NCI-H187 treated with DMSO at 0.1 percent for 48 hours (cell line): ENCODE measurements at places on chromosomes 2 and 18.

- DNase-seq: no peak
Measured at GRCh38 chr2:123438251-123438650, 586.8 kb upstream of the CNTNAP5 start.

- no peak for DNase-seq
Measured at GRCh38 chr2:10305254-10305635, 2.5 kb downstream of the HPCAL1 start.

DNA sequence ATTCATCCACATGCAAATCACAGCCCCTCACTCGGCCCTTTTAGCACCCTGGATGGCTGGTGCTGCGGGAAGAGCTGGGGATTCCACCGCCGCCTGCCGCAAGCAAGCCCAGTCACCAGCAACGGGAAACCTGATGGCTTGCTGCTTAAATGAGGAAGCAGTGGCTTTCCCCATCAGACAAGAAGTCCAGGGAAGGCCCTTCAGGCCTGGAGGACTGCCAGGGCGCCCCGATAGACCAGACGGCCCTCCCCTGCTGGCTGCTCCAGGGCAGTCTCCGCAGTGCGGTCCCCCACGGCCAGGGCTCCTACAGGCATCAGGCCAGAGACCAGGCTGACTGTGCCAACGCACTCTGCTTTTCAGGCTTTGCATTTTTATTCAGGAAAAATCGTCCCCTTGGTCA lies 439.1 kb downstream of the EIPR1 start:
- DNase-seq: no peak

GRCh38 chr2:220646424-220646823 lies 925.7 kb downstream of the EPHA4 start:
- no peak for DNase-seq

DNA sequence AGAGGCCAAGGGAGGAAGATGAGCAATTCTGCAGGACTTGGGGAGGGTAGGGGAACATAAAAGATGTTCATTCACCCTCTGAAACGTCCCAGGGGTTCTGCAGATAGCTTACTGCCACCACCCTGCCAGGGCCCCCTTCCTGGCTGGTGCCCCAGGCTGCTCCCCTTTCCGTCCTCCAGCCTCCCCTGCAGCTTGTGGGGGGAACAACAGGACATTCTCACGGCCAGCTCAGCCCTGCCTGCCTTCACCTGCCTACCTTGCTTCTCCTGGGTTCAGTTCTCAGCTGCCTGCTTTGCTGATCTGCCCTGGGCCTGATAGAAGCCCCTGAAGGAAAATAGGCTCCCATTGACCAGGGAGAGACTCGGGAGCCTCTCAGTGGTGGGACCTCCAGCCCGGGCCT lies 251.1 kb downstream of the CELF4 start:
- no peak for DNase-seq

DNA sequence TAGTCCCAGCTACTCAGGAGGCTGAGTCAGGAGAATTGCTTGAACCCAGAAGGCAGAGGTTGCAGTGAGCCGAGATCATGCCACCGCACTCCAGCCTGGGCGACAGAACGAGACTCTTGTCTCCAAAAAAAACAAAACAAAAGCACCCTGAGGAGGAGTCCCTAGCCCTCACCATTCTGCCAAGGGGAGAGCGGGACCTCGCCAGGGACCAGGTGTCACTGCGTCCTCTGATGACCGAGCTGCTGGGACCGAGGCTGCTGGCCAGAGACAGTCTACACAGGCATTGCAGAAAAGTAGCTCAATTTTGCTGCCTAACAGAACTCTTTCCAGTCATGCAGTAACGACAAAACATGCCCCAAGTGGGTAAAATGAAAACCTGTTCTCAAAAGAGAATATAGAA lies 18.4 kb downstream of the NCK2 start:
- no peak for DNase-seq

- DNase-seq: no peak
Measured at GRCh38 chr2:27721335-27721734, 50.2 kb upstream of the MRPL33 start.

DNA sequence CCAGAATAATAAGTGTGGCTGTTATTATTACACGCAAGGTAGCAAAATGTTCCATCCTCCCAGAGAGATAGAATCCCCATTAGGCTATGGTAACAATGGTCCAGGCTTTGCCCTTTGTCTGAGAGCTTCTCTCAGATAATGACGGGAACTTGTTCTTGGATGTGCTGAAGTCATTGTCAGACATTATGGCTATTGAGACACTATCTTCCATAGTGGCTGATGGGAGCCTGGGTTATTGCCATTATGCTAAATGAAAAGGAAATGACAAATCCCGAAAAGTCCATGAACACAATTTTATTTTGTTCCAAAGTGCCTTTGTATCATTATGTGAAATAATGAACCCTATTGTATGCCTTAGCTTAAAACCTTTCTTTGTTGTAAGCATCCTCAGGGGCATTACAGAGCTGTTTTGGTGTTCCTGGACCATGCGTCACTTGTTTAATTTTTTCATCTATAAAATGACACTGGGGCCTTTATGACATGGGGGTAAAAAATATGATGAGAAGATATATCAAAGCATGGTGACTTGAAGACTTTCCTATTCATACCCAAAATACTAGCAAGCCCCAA lies 218.5 kb downstream of the KCNS3 start:
- no peak for DNase-seq

DNA sequence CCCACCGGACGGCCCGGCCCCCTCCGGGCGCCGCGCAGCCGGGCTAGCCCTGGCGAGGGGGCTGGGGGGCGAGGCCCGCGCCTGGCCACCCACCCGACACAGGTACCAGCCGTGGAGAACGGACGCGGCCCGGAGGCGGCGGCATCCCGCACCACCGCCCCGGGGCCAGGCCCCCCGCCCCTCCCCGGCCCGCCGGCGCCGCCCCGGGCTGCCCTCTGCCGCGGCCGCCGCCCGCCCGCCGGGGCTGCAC lies 405 bp downstream of the SOS1 start:
- DNase-seq: no peak

DNA sequence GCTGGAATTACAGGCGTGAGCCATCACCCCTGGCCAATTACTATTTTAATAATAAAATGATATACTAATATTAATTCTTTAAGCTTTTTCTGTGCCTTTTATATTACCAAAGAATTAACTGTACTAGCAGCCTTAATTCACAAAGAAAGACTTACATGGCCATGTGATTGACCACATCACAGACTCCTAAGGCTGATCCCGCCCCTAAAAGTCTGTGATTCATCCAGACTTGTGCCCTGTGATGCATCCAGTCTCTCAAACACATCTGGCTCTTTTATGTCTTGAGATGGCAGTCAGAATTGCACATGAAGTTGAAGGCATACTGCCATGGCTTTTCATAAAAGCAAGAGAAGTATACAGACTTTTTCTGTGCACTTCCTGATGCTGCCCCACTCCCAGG lies 91.7 kb downstream of the DTNA start:
- no peak for DNase-seq

- no peak for DNase-seq
Measured at GRCh38 chr2:88159955-88160415, 10.2 kb upstream of the THNSL2 start.

GRCh38 chr2:117771969-117772630 lies 42.4 kb upstream of the DDX18 start:
- no peak for DNase-seq

- DNase-seq: no peak
Measured at GRCh38 chr2:127225186-127225960, 5.3 kb upstream of the CYP27C1 start.

GRCh38 chr2:215364157-215365155 lies 52.6 kb downstream of the ATIC start:
- no peak for DNase-seq

GRCh38 chr2:171318463-171318934 lies 115.3 kb downstream of the METTL8 start:
- DNase-seq: no peak

DNA sequence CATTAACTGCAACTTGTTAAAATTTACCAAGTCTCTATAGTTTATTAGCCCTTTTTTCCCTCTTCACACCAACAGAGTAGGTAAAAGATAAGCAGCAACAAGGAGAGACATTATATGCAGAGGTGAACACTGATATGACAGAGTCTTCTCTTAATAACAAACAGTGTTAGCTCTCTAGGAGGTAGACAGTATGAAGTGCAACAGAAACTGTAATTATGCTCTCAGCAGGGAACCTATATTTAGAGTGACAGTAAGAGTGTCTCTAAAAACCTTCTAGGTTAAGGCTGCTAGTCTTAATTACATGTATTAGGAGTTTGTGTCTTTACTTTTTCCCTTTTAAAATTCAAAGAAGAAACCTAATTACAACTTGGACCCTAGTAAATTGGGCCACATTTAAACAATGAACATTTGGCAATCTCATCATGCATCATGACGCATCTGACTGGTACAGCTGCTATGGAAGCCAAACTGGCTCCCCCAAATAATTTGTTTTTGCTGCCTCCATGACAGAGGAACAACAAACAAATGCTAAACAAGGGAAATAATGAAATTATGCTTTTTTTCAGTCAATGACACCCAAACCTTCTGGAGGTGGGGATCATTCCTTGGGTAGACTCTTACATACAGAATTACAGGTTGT lies 69.9 kb upstream of the MMADHC start:
- no peak for DNase-seq

DNA sequence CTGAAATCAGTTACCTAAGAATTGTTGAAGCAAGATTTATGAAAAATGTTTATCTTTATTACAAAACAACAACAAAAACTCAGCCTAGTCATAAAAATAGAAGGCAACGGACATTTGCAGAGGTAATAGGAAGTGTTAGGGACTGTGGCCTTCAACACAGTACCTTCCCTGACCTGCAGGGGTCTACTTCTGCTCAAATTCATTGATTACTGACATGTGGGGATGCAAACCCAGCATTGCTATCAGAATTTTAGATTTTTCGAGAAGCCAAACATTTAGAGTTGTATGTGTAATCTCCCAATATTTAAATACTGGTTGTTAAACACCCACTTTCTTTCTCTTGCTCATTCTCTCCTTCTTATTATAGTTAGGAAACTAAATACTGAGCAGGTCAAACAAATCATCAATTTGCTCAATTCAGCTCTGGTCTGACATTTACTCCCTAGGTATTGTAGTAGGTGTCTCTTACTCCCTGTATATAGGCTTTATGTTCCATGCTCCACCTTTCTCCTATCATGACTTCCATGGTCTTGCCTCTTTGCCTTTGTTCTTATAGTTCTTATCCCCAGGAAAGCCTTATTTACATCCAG lies 198.5 kb downstream of the UBE2E3 start:
- DNase-seq: no peak

- no peak for DNase-seq
Measured at GRCh38 chr18:39347701-39348100, 1782.1 kb upstream of the CELF4 start.

GRCh38 chr18:48819781-48820482 lies 130.8 kb downstream of the SMAD7 start:
- no peak for DNase-seq

GRCh38 chr2:164747783-164748433 lies 93.7 kb downstream of the COBLL1 start:
- no peak for DNase-seq

DNA sequence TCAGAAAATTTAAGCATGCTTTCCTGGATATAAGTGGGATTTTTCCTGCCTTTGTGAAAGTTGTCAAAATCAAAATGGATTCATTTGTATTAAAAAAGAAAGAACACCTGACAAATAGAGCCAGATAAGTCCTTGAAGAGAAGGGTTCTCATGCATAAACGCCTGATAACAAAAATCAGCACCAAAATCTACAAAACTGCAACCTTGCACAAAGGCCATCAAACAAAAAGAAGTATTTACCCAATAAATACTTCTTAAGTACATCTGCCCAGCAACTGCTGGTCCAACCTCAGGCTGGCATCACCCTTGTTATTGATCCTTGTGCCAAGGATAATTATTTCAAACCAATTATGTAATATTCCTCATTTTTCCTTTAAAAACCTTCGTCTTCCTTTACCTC lies 315.9 kb downstream of the GPD2 start:
- no peak for DNase-seq

- DNase-seq: no peak
Measured at GRCh38 chr2:65299246-65299645, 71.6 kb downstream of the ACTR2 start.

DNA sequence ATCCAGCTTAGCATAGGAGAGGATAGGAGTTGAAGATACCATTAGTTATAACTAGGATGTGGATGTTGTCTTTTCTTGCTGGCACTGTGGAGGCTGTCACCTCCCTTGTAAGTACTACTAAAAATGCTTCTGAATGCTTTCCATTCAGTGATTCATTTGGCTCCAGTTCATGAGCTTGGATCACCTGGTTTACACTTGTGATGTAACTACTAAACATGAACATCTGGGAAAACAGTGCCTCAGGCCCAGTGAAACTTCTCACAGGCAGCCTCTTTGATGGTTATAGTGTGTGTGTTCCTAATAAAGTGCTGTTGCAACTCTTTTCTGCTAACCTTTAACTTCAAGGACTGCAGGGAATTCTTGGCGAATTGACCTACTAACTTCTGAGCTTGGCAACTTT lies 13.0 kb upstream of the SLC9A2 start:
- DNase-seq: no peak

DNA sequence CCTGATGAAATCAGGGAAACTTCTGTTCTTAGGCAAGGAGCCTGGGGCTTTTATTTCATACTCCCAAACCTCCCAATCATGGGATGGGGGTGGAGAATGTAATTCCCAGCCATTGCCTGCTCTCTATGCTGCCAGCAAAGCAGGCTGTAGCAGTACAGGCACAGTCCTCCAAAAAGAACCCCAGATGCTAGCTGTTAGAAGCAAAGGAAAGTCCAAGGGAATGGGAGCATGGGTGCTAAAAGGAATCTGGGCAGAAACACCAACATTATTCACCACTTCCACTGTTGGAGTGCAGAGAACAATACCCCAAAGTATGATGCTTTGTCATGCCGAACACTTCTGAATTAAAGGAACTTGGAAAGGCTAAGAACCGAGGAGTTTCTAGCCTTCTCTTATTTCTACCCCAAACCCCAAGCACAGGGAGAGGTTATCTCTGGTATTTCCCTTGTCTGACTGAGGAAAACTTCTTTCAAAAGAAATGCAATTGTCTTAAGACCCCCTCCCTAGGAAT lies 24.7 kb downstream of the MDH1 start:
- DNase-seq: no peak

DNA sequence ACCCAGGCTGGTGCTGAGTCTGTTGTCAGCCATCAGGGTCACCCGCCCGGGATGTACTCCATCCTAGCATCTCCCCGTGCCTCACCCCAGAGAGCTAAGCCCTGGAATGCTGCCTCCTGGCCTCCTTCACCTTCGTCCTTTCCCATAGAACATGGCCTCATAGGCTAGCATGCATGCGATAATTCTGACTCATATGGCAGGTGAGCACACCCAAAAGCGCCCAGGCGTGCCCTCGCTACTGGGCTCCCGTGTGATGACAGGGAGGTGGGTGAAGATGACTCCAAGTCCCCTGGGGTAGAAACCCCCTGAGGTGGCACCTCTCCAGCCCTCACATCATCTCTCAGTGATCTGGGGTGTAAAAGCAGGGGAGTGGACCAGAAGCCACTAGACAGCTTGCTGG lies 7.3 kb downstream of the SPR start:
- DNase-seq: no peak

GRCh38 chr2:230840301-230840700 lies 24.4 kb upstream of the ITM2C start:
- no peak for DNase-seq

DNA sequence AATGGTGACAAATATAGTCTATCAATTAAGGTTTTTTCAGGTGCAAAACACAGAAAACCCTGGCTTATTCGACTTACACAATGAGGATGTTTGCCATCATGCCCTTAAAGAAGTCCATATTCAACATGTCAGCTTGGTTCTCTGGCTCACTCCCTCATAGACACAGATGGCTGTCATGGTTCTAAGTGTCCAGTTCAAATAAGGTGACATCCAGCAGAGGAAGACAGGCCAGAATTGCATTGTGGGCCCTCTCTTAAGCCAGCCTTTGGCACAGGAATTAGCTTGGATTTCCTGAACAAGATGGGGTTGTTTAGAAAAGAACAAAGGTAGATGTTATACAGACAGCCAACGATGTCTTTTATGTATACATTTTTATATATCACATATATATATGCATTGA lies 18.7 kb upstream of the SLC1A4 start:
- no peak for DNase-seq
